ENCODE measurements at places on chromosomes 6 and 20.

DNA sequence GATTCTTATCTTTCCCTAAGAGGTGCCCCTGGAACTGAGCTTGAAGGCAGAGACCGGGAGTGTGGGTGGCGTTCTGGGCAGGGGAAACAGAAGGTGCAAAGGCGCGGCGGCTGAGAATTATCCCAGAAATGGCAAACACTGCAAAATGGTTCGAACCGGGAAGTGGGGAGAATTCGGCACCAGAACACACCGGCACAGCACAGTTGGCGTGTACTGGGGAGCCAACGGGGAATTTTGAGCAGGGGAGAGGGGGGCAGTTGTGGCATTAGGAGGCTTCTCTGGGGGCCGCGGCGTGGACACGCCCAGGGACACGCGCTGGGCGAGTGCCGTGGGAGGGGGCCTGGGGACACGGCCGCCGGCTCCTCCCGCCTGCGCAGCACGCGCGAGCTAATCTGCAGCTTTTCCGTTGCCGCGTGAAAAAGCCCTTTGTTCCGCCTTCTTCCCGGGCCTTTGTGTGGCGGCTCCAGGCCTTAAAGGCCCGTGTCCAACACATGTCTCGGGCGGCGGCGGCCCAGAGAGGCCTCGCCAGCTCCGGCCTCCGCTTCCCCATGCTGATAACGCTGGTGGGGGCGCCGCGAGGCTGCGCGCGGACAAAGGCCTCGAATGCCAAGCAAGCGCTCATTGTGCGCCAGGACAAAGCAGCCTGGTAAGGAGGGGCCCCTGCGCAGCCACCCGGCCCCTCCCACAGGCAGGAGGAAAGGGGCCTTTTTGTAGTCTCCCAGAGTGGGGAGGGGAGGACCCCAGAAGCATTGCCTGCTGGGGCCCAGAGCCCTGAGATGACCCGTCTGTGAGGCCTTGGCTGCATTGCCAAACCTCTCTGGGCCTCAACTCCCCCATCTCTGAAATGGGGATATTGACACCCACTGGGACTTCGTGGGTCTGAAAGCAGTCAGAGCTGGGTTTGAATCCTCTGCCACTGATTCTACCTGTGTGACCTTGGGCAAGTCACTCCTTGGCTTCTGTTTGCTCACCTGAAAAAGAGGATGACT, 82.8 kb downstream of the CD40 start:
- DNase-seq: no peak

DNA sequence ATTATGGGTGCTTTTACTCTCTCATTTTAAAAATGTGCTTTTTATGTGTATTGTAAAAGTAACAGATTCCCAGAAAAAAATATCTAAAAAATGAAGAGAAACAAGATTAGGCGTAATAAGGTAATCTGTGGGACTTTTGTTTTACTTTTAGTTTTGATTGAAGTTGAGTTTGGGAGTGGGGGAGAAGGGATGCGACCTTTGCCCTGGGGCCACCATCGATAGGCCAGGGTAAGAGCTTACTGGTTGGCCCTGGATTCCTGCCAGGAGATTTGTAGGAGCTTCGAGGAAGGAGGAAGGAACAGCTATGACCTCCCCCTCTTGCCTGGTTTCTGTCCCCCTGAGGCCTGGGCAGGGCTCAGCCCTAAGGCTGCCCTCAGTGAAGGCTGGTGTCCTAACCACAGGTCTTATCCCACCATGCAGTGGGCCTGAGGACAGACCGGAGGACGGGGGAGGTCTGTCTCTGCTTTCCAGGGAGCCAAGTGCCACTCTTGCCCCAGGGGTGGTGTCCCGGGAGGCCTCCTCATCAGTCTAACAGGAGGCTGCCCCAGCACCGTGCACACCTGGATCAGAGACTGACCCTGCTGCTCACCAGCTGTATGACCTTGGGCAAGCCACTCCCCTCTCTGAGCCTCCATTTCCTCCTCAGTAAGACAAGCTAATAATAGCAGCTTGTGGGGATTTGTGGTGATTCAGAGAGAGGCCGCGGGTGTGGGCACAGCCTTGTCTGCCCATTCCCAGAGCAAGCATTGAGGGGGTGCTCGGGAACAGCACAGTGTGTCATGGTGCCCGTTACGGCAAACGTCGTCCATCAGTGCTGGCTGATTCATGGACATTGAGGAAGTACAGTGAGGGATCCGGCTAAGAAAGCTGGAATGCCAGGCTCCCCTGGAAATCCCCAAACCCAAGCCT, 21.2 kb downstream of the TGM2 start:
- peak; percentile 83 for DNase-seq

DNA sequence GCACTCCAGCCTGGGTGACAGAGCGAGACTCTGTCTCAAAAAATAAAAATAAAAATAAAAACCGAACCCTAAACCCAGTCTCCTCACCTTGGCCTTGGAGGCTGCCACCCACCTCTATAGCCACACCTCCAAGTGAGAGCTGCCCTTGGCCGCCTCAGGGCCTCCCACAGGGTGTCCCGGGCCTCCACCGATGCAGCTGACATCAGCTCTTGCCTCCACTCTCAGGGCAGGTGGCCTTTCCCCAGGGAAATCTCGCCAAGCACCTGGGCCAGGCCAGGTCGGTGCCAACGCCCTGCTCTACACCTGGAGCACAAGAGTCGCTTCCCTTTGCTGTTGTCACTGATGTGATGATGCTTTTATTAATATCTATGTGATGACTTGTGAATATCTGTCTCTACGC, 8.9 kb upstream of the MYL9 start:
- DNase-seq: no peak

DNA sequence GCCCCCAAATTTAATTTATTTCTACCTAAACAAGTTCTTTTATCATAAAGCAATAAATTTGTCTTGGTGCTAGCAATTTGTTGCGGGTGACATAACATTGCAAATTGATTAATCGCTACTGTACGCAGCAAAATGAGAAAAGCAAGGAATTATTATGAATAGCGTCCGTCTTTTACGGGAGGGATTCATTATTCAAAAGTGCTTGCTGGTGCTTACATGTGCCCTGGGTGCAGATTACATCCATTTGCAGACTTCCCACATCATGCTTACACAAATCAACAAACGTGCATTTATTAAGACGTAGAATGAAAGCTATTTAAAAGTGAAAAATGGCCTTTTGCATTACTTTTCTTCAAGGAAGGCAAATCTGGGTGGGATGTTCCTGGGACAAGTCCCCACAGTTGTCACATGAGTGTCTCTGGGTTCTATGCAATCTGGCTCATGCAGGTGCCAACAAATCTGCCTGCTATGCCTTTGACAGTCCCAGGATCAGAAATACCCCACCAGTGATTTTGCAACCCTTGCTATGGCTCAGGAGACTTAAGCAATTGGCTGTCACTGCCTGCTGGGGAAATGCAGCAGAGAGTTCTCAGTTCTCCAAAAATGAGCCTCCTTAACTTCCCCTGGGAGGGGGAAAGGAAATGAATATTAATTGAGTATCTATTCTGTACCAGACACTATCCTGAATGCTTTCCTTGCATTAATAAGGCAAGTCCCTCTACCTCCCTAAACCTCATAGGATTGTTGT, 30.1 kb upstream of the MAFB start:
- no peak for DNase-seq

DNA sequence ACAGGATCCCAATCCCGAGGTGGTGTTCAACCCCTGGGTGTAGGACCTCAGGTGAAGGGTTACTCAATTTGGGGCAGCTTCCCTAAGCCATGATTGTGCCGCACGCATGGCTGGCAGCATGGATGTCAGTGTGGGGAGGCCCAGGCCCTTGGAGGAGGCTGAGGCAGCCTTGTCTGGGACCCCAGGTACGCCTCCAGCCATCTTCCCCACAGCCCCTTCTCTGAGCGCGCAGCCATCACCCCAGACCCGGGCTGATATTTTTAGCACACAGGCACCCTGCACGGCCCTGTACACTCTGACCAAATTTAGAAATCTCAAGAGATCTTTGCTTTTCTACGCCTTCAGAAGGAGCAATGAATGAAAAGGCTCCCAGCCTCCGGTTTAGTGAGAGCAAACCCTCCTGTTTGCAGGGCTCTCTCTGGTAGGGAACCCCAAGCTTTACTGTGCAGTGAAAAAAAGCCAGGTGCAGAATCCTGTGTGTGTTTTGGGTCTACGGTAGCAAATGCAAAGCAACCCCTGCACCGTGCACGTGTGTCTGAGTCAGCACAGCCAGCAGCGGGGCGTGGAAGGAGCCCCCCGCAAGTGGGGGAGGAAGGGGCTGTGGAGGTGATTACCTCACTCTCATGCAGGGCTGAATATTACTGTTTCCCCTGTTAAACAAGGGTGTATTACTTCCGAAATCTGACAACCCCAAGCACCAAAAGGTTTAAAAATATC, 44.3 kb downstream of the CTCFL start:
- no peak for DNase-seq

DNA sequence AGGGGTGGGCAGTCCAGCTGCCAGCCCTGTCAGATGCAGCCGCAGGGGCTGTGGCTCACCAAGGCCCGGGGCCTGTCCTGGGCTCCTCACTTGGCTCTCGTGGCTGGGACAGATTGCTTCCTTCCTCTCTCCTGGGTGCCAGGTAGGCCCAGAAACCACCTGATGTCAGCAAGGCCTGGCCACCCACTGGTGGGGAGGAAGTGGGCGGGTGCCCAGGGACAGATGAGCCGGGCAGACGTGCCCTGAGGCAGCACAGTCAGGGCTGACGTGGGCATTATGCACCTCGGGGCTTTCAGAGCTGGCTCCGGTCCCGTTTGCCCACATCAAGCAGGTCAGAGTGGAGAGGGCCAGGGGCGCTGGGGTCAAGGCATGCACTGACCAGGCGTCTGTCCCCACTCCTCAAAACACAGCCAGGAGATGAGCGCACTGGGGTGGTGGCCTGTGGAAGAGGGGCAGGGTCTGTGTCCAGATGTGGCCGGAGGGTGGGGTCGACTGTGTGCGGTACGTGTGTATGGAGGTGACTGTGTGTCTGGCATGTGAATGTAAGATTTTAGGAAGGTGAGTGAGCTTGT, 133.2 kb upstream of the PTPN1 start:
- no peak for DNase-seq

DNA sequence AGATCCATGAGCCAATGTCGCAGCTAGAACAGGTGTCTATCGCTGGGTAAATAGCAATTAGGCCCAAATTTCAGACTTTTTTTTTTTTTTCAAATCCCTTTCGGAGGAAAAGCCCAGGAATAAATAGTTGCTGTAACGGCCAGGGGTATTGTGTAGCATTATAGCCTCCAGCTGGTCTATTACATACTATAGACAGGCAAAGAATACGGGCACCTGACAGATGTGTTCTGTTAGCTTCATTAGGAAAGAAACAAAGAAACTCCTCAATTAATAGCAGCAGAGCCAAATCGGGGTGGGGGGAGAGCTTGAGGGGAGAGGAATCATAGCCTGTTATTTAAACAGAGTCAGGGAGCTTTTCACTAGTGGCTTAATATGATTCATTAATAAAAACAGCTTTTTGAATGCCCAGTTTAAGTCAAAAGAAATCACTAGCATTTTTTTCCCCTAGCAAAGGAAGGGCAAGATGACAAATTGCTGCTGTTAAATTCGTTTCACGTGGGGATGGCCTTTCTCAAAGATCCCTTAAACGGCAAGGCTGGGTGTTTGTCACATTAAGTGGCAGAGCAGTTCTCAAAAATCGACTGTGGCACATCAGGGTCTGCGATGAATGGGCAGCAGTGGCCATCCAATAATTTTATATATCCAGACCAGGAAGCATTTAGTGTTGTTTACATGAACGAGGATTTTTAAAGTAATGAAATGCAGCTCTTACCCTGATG, 139.4 kb downstream of the ID4 start:
- DNase-seq: no peak

DNA sequence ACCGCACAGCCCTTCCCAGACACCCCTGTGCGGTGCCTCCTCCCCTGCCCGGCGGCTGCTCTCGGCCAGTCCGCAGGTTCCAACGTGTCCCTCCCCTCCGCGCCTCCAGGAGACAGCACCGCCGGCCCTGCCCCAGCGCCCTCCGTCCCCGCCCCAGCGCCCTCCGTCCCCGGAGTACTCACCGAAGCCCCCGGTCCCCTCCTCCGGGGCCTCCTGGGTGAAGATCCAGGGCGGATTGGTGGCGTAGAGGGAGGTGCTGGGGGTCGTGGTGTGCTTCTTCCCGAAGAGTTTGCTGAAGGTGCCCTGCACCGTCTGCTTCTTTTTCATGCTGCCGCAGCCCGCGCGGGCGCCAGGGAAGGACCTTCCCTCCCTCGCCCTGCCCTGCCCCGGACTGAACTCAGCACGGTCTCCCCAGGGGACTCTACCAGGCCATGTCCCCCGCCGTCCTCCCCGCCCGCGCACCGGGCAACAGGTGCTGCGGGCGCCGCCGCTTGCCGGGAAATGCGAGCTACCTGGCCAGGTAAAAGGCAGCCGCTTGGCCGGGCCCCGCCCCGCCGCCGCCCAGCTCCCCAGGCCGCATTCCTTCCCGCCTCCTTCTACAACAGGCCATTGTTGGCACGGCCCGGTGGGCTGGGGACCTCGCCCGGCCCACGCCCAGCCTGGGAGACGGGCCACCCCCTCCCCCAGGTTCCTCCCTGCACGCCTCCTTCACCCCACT, at the start of gene C6orf132:
TSS of gene C6orf132 (minus strand) at position 503 of the 718 bp plus-strand sequence. CDS start at position 327, 176 bp downstream.
- no peak for DNase-seq

DNA sequence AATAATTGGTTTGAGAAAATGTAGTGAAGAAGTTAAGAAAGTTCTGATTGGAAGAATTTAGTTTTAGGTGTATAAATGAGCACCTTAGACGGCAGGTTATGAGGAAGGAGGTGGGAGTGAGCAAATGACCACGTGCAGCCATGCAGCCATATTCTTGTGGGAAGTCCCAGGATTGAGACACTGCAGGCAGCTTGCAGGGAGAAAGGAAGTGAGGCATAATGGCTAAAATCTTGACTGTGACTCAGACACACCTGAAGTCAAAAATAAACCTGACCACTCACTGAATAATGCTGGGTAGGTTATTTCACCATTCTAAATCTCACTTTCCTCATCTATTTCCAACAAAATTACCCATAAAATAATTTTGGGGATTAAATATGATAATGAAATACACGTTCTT, 16.6 kb downstream of the DSE start:
- DNase-seq: peak; percentile 82

- DNase-seq: no peak
Observed at GRCh38 chr20:58577139-58577806, 62.1 kb upstream of the APCDD1L start.

DNA sequence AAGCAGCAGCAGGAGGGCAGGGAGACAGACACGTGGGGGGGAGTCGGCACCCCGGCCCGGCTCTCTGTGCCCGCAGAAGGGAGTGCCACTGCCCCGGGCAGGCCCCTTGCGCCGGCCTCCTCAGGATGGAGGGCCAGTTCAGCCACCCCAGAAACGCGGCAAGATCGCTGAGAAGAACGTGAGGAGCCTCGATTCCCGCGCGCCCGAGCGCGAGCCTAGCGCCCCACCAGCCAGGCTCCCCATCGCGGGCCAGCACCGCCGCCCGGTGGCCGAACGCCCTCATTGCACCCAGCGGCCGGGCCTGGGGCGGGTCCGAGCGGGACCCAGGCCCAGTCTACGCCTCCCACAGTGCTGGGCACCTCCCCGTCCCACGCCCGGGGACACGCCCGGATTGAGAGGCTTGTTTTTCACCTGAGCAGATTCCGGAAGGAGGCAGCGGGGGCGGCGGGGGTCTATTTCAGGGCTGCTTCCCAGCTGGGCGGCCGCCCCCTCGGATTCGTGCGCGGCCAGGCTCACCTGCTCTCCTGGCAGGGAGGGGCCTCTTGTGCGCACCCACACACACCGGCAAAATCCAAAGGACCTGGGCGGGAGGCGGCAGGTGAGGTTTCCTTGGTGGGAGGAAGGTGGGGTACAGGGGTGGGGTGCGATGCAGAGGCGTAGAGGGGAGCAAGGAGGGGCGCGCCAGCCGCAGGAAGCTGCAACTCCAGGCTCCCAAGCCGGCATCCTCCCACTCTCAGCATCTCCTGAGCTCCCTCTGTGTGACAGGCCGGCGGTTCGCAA, 9.0 kb upstream of the GRM4 start:
- peak; percentile 30 for DNase-seq
